Vagina (tissue), 2 donors: ENCODE measurements at places on chromosomes 13 and 19.

DNA sequence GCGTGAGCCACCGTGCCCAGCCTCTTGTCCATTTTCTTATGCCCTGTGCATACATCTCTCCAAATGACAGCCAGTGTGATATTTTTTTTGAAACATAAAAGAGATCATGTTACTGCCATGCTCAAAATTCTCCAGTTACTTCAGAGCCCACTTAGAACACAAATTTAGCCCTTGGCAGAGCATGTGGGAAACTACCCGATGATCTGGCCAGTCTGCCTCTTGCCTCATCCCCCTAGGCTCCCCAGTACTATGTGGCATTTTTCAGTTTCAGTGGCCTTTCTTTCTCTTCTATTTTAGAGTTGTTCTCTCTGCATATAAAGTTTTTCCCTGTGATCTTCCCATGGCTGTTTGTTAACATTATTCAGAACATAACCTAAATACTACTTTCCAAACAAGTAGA lies 323.0 kb downstream of the GPC5 start:
- no peak for DNase-seq

DNA sequence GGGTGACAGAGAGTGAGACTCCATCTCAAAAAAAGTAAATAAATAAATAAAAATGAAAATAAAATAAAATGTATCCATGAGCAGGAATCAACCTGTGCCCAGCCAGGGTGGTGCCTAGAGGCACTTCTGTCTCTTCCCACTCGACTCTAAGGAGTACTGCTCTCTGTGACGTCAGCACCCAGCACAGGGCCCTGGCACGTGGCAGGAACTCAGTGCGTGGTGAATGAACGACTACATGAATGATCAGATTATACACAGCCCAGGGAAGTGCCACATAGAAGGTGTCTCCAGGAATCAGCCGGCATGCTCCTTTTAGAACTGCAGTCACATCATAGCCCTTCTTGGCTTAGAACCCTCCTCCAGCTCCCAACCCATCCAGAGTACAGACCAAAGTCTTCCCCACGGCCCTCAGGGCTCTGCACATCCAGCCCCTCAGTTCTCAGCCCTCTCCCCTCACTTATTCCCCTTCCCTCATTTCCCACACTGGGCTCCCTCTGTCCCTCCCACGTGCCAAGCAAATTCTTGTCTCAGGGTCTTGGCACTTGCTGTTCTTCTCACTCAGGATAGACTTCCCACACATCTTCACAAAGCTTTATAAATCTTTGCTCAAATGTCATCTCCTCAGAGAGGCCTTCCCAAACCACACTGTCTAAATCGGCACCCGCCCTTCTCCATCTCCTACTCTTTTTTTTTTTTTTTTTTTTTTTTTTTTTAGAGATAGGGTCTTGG lies 4.2 kb downstream of the CLIP3 start:
- no peak for DNase-seq

DNA sequence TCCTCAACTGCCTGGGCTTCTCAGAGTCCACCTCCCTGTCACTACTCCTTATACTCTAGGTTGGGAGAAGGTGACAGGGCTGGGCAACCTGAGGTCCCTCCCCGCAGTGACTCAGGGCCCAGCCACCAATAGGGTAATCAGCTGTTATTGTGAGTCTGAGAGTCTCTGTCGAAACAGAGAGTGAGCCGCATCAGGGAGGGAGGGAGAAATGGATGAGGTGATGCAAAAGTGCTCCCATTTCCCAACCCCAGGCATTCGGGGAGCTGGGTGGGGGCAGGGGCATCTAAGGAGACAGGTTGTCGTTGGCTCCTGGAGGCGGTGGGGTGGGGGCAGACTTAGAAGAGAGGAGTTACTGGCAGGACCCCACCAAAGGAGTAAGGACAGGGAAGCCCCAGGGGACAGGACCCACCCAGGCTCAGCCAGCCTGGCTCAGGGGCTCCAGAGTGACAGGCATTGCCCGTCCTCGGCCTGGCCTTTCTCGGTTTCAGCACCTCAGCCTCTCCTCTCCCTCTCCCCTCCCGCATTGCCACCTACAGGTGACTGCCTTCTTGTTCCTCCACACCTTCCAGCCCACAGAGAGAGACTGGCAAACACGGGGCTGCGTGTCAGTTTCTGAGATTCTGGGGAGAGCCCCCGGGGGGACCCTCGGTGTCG lies at the start of gene DMKN:
Gene DMKN (minus strand): TSS at position 22 of the 654 bp plus-strand sequence. CDS start 174 bp downstream, outside the sequence.
- DNase-seq, result no peak

GRCh38 chr19:31598730-31599238 lies 249.5 kb upstream of the TSHZ3 start:
- peak; percentile 61 for DNase-seq

- no peak for DNase-seq
Observed at GRCh38 chr13:30026093-30026492, 175.7 kb upstream of the UBL3 start.

DNA sequence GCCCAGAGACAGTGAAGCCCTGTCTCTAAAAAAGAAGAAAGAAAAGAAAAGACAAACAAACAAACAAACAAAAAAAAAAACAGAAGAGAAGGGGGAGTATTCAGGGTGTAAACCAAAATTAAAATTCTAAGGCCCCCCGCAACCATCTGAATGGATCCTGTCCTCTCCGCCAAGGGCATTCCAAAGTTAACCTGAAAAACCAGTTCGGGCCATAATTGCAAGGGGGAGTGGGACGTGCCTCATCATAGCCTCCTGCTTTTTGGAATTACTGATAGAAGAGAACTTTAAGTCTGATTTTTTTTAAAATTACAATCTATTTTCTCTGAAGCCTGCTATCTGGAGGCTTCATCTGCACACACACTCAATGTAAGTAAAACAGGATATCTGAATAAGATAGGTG lies 5.7 kb upstream of the IFNL2 start:
- DNase-seq, result no peak

GRCh38 chr13:29922281-29922821 lies 71.9 kb upstream of the UBL3 start:
- DNase-seq, result no peak

DNA sequence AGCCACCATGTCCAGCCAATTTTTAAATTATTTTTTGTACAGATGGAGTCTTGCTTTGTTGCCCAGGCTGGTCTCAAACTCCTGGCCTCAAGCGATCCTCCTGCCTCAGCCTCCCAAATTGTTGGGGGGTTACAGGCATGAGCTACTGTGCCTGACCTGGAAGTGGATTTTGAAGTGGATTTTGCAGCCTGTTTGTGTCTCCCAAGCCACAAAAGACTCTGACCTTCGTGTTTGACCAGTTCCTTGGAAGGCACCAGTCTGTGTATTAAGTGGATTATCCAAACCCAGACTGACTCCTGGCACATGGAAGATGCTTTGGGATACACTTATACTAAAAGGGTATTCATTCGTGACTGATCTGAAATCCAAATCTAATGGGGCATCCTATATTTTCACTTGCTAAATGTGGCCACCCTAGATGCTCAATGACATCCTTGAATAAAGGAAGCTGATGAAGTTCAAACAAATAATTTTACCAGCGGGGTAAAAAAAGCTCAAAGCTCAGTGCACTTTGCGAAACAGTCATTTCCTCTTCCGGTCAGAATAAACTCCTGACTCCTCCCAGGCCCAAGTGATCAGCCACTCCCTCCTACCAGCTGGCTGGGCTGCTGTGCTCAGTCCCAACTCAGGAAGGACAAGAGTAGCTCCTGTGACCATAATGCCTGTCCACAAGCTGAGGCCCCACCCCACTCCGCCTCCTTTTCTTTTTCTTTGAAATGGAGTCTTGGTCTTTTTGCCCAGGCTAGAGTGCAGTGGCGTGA lies 32.6 kb upstream of the GATAD2A start:
- no peak for DNase-seq

GRCh38 chr13:111241862-111242261 lies 78.6 kb upstream of the TEX29 start:
- DNase-seq, result no peak

- no peak for DNase-seq
Observed at GRCh38 chr19:16001481-16002312, 52.9 kb downstream of the OR10H4 start.

DNA sequence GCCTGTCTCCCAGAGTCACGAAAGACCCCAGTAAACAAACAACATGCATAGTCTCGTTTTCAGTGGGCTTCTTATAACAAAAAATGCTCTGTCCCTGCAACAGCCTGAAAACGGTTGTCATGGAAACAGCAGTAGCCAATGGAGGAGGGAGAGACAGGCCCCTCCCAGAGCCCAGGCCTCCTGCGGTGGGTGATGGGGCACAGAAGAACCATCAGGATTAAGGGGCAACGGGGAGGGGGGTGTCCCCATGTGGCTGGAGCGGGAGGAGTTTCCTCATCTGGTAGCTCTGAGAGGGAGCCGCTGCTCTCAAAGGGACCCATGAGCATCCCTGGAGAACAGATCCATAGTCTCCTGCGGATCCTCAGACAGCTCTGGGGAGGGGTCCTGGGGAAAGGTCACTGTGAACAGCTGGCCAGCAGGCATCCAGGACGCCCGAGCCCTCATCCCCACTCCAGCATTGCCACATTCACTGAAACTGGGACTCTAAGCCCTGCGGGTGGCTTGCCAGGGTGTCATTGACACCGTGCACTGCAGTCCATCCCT lies 37.5 kb upstream of the PNMA8B start:
- no peak for DNase-seq

- no peak for DNase-seq
Observed at GRCh38 chr19:47312366-47313006, 2.8 kb downstream of the C5AR1 start.

GRCh38 chr19:7740682-7741054 lies 6.7 kb downstream of the CD209 start:
- no peak for DNase-seq

DNA sequence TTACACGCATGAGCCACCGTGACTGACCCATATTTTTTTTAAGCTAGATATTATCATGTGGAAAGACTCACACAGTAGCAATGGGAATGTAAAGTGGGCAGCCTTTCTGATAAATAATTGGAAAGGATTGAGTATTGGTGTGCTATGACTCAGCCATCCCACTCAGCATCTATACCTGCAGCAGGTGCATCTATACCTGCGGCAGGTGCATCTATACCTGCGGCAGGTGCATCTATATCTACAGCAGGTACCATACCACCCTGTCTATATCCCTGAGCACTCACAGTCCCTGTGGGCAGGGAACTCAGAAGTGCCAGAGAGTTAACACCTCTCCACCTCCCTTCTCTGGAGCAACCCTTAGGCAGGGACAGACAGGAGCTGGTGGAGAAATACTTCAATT lies 5.2 kb upstream of the LRRC8E start:
- no peak for DNase-seq

- no peak for DNase-seq
Observed at GRCh38 chr19:17194608-17195007, 20.5 kb upstream of the USE1 start.

GRCh38 chr19:39154629-39155100 lies 29.1 kb downstream of the PAK4 start:
- DNase-seq, result no peak

DNA sequence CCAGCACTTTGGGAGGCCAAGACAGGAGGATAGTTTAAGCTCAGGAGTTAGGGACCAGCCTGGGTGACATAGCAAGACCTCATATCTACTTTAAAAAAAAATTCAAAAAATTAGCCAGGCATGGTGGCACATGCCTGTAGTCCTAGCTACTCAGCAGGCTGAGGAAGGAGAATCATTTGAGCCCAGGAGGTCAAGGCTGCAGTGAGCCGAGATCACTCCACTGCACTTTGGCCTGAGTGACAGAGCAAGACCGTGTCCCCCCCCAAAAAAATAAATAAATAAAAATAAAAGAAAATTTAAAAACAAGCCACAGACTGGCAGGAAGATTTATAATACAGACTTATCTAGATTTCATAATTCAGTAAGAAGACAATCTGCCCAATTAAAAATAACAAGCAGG lies 14.8 kb downstream of the PSPC1 start:
- DNase-seq, result no peak

- DNase-seq, result no peak
Observed at GRCh38 chr19:3186891-3187661, 1.3 kb downstream of the NCLN start.

GRCh38 chr13:48979892-48980291 lies 4.2 kb downstream of the FNDC3A start:
- no peak for DNase-seq

DNA sequence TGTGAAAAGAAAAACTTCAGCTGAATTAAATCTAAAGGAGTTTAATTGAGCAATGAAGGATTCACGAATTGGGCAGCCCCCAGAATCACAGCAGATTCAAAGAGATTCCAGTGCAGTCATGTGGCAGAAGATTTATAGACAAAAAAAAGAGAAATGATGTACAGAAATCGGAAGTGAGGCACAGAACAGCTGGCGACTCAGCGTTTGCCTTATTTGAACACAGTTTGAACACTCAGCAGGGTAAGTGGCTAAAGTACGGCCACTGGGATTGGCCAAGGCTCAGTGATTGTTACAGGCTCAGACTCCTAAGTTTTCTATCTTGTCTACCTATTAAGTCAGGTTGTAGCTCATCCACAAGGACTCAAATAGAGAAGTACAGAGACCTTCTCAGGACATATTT lies 11.6 kb upstream of the CFAP97D2 start:
- no peak for DNase-seq

GRCh38 chr13:30712536-30713532 lies 22.5 kb upstream of the ALOX5AP start:
- peak; percentile 85 for DNase-seq

GRCh38 chr13:52103386-52103785 lies 25.5 kb downstream of the NEK5 start:
- no peak for DNase-seq

GRCh38 chr19:13976446-13976845 lies 24.1 kb downstream of the DCAF15 start:
- DNase-seq, result no peak

GRCh38 chr13:59034198-59034597 lies 1129.5 kb downstream of the DIAPH3 start:
- DNase-seq, result no peak

DNA sequence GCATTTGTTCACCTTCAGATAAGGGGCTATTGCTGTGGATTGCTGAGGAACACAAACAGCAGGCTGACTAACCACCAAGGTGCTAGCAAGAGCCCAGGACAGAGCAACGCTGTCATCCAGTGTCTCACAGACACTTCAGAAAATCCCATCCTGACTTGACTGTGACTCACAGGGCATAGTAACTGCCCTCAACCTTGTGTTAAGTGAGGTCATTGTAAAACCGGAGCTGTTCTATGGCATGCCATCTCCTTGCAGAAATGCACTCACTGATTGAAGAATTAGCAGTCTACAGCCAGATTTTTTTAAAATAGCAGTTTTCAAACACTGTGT lies 51.1 kb downstream of the TNFRSF19 start:
- DNase-seq, result no peak
